ENCODE measurements at places on chromosomes 2 and 18.

- DNase-seq: no peak
Measured at GRCh38 chr2:6368281-6368680, 497.4 kb downstream of the CMPK2 start.

DNA sequence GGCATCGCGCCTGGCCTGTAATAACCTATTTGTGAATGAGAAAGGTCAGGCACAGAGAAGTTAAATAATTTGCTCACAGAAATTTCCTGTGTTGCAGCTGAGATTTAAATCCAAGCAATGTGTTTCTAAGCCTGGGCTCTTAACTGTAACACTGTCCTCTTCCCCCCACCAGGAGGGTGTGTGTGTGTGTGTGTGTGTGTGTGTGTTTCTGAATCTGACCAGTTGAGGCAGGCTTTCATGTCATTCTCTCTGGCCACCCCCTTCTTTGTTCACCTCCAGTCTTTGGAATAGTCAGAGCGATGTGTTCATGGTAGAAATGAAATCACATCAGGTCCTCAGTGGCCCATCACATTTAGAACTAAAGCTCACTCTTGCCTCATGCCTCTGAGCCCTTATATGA is 81.2 kb downstream of the NEDD4L start:
- no peak for DNase-seq

DNA sequence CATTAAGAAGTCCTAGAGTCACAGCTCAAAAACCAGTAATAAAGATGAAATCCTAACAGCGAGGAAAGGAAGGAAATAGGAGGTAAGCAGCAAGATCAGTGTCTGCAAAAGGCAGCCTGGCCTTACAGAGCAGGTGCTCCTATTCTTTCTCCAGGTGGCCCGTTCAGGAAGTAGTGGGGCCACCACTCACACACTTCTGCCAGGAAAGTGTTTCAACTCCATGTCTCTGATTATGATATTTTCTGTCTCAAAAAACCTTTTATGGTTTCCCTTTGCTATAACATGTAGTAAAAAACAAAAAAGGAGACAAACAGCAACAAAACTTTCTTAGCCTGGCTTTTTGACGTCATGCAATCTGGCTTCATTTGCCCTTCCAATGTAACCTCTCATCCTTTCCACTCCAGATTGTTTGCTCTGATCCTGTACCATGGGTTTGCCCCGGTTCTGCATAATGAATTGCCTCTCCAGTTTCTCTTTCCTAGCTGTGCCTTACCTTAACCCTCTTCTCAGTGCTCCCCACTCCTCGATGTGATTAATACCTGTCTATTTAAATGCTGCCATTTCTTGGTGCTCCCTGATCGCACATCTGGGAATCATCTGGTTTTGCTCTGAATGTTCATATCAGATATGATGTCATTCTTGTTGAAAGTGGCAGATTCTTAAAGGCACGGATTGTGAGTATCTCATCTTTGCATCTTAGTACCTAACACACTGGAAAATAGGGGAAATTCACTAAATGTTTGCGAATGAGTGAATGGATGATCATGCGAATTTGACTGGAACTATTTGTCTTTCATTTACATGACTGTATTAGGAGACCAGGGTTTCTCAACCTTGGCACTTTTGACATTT is 50.6 kb upstream of the PTPRM start:
- no peak for DNase-seq

DNA sequence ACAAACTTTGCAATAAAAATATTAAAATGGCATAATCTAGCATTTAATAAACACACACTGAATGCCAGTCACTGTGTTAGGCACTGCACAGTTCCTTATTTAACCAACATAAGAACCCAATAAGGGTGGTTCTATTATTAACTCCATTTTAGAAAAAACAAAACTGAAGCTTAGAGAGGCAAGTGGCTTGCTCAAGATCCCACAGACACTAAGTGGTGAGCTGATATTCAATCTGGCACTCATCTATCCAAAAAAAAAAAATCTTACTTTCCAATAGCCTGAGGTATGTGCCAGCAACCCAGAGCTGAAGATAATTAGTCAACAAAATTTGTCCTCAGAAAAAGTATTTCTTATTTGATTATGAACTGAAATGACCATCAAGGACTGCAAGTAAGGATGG is 799 bp downstream of the CYTIP start:
- no peak for DNase-seq
